Germinal center (tissue), 1 donor: ENCODE measurements at places on chromosomes 1 and 21.

DNA sequence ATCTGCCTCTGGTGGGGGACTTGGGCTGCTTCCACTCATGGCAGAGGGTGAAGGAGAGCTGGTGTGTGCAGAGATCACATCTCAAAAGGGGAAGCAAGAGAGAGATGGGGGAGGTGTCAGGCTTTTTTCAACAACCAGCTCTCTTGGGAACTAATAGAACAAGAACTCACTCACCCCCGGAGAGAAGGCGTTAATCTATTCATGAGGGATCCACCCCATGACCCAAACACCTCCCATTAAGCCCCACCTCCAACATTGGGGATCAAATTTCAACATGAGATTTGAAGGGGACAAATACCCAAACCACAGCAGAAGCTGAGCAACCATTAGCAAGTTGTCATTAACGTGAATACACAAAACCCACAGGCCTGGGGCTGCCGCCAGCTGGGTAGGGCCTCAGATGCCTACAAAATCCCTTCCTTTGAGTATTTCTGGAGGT, 12.0 kb upstream of the VWA5B1 start:
- DNase-seq, result no peak

- no peak for DNase-seq
Observed at GRCh38 chr1:113153116-113153803, 80.3 kb downstream of the LRIG2 start.

DNA sequence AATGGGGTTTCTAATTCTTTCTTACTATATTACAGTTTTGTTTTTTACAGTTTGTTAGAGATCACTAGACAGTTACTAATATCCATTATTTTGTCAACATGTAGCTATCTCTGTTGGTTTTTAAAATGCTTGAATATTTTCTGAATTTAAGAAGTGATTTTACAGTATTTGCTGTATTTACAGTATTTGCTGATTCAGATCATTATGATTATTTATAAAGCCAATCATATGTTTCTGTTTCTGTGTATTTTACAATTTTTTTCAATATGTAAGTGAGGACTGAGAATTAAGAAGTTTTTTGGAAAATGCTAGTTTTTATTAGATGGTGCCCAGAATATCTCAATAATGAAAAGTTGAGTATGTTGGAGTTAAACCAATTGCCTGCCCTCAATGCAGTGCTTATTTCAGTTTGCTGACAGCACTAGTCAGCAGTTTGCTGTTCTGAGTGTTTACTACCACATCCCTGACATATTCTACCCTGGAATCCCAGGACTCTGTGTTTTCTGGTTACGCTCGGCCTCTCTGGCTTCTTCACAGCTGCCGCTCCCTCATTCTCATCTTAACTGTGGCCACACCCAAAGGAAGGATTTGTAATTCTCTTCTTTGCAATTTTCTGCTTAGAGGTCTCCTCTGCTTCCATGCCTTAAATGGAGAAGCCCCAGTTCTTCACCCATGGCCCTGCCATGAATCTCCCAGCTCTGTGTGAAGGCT, 68.0 kb upstream of the BACH1 start:
- DNase-seq, result no peak

GRCh38 chr1:184253921-184254320, 132.9 kb upstream of the C1orf21 start:
- no peak for DNase-seq

- no peak for DNase-seq
Observed at GRCh38 chr1:10509809-10510509, 35.2 kb downstream of the PEX14 start.

- no peak for DNase-seq
Observed at GRCh38 chr1:25676488-25676887, 59.9 kb downstream of the MAN1C1 start.

DNA sequence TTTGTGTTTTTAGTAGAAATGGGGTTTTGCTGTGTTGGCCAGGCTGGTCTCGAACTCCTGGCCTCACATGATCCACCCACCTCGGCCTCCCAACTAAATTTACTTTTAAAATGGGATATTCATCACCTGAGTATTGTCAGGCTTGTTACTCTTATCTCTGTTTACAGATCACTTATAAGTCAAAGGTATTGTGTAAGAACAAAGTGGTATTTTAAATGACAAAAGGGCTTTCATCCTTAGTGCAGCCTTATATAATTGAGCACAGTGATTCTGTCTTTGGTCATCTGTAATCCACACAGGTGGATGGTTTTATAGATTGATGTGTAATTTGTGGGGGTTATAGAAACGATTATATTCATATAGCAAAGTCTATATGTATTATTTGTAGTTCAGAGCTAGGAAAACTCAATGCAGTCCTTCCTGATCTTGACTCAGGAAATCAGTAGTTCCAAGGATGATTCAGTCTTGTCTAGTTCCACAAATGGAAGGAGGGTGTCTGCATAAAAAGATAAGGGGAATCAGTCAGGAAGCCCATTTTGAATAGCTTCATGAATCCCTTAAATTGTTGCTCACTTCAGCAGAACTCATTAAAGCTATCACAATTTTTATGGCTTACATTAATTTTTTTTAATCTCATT, 34.6 kb downstream of the STXBP3 start:
- DNase-seq, result no peak

DNA sequence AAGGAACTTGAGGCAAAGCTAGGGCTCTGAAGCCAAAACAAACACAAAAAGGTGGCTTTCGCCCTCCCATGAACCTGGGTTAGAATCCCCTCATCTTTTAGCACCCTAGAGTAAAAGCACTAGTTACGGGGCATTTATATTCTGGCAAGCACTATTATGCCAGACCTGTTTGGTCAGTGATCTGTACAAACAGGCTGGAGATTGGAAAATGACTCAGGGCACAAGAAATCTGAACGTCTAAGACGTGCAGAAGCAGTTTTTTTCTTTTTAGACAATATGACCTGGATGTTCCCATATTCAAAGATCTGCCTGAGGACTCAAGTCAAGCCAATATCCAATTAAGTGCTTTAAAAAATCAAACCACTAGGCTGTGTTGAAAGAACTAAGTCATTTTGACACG, 3.0 kb downstream of the ZNF436 start:
- no peak for DNase-seq

GRCh38 chr1:145782272-145783099, 41.4 kb downstream of the RNF115 start:
- DNase-seq, result no peak

GRCh38 chr1:43422995-43423671, 30.6 kb downstream of the HYI start:
- no peak for DNase-seq

DNA sequence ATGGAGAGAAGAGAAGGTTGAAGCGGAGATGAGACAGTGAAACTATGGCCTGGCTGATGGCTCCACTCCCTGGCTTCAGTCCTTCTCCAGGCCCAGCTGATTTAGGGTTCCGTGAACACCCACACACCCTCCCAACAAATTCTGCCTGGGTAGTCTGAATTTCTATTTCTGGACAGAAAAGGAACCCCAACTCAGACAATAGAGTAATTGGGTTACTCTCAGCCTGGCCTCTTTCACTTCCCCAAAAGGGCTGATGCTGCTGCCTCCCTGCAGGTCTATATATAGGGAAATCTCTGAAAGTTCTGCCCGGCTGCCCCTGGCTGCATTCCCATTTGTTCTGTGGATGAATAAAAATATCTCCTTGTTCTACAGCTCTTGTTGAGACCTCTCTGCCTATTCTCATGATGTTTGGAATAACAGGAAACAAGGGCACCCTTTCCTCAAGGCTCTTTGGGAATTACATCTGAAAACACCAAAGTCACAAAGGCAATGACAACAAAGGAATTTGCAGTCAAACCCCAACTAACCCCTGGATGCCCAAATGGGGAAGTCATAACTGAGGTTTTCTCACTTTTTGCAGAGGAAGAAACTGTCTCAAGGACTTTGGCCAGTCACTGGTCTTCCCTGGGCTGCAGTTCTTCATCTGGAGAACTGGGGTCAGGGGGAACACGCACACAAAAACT, 11.4 kb upstream of the ZSCAN20 start:
- DNase-seq, result peak; percentile 84

GRCh38 chr21:26967062-26967913, at the start of gene ADAMTS5:
TSS of gene ADAMTS5 (minus strand) at chr21:26967088. CDS start at chr21:26966391, 697 bp downstream.
- DNase-seq, result no peak

DNA sequence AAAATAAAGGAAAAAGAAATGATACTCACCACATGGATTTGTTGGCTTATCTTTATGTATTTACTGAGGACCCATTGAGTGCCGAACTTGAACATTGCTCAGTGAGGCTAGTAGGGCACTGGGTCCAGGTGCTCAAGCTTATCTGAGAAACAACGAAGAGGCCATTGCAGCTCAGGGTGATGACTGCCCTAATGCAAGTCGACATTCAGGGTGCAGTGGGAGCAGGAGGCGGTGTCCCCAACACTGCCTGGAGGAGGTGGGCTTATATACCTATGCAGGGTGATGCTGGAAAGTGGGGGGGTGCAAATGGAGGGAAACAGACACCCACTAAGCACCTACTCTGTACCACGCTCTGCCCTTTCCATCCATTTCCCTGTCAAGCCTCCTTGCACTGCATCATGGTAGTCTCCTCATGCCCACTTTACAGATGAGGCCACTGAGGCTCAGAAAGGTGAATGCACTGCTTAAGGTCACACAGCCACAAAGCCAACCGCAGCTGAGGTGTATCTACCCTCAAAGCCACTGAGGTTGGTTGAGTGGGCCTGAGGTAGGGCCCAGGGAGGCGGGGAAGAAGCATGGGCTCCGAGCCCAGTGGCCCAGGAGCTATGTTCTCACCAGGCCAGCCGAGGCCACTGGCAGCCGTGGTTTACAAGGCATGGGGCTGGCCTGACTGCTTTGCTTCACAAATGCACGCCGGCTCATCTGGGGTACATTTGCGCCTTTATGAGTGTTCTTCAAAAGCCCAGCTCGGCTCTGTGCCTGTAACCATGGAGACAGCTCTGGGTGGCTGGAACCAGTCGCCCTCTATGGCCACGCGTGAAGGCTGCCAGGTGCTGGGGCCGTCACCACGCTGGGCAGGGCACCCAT, 103.8 kb downstream of the EPHB2 start:
- DNase-seq, result no peak

DNA sequence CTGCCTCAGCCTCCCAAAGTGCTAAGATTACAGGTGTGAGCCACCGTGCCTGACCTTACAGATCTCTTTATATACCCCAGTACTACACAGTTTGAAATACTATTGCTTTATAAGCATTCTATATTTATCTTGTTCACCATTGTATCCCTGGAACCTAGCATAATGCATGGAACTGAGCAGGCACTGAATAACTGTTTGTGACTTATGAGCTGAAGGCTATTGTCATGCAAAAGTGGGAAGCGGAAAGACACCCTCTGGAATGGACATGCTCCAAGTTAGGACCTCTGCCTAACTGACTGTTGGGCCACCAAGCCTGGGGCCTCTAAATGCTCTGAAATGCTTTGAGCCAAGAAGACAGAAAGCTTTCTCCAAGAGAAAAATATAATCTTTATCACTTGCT, 8.1 kb downstream of the LRRC41 start:
- no peak for DNase-seq

- DNase-seq, result no peak
Observed at GRCh38 chr1:19737104-19737825, 62.5 kb downstream of the TMCO4 start.

GRCh38 chr1:19435181-19435580, 50.2 kb downstream of the CAPZB start:
- DNase-seq, result no peak

GRCh38 chr1:14983277-14983676, 170.3 kb upstream of the TMEM51 start:
- no peak for DNase-seq

DNA sequence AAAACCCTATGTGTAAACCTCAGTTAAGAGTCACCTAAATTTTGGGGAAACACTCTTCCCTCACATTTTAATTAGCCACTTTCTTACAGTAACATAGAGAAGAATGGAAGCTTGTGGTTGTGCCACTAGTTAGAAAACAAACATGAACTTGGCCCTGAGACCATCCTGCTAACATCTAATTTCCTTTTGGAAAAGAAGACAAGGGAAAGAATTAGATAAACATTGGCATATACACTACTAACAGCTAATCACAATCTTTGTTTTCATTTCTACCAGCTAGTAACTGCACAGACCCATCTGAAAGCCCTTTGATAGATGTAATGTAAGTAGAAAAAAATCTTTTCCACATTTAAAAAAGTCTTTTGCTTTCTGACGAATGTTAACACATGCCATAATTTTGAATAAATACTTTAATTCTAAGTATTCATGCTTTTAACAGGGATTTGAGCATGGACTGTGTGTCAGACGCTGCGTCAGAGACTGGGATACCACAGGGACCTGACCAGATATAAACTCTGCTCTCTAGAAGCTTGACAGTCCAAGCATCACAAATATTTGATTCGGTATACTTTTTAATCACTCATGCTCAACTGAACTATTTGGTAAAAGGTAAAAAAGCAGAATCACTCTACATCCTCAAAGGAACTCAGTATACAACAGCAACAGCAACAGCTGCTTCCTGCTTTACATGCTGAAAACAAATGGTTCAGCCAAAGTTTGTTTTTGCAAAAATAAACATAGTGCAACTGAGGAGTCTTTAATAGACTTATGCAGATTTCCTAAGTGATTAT, 30.2 kb downstream of the DPH5 start:
- no peak for DNase-seq

- no peak for DNase-seq
Observed at GRCh38 chr21:41048145-41048544, 119.8 kb upstream of the BACE2 start.

DNA sequence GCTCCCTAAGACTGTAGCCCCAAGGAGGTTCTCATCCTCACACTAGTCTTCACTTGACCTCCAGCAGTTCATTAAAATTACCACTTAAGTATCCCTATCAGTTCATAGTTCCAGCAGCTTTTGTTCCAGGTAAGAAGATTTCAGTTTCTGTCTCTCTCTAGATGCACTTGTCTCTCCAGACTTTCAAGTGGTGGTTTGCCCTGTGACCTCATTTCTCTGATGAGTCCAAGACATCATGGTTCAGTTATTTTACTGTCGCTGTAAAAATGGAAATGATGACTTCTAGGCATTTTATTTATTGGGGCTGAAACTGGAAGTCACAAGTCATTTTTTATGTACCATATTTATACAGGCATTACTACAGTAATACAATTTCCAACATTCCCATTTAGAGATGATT, 17.9 kb upstream of the RGS18 start:
- DNase-seq, result no peak

- peak; percentile 20 for DNase-seq
Observed at GRCh38 chr1:16727190-16728111, 12.9 kb upstream of the RNU1-4 start.
